Putamen (tissue), 1 donor: ENCODE measurements at places on chromosomes 13 and 19.

GRCh38 chr13:24854311-24854710 is 90.3 kb downstream of the RNF17 start:
- DNase-seq, result no peak

GRCh38 chr13:113666951-113667701 is at the start of gene GRK1:
Gene GRK1 (plus strand): TSS chr13:113667219. CDS start chr13:113667387, 168 bp downstream.
- no peak for DNase-seq

GRCh38 chr13:25847145-25847544 is 204.7 kb downstream of the SHISA2 start:
- DNase-seq, result no peak

- no peak for DNase-seq
Measured at GRCh38 chr13:111247552-111247951, 72.9 kb upstream of the TEX29 start.

DNA sequence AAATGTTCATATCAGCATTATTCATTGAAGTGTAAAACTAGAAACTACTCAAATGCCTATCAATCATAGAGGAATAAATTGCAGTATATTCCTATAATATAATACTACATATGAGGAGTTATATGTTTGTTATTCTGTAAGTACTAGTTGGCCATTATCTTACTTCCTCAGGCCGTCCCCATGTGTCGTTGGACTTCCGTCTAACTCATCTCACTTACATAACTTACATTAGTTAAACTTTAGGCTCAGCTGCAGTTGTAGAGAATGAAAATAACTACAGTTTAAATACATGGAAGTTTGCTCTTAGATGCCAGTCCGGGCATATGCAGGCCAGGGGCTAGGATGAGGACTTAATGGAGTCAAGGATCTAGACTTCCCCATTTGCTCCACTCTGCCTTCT is 8.6 kb upstream of the EPSTI1 start:
- DNase-seq, result no peak

GRCh38 chr19:18761531-18762110 is 29.5 kb downstream of the COMP start:
- no peak for DNase-seq

DNA sequence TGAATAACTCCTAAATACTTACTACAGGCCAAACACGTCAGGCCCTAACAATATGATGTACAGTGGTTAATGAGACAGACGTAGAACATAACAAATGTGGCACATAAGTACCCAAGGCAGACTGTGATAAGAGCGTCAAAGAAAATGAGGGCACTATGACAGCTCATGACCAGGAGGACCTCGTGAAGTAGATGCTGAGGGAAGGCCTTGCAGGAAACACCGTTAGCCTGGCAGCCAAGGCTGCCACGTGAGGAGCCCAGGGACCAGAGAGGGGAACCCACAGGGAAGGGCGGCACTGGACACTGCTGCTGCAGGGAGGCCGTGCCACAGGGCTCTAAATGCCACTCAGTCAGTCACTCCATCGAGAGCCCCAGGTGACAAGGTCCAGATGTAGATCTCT is 5.7 kb downstream of the TUBGCP3 start:
- DNase-seq, result no peak

- no peak for DNase-seq
Measured at GRCh38 chr13:24627090-24627714, 53.0 kb upstream of the ATP12A start.

DNA sequence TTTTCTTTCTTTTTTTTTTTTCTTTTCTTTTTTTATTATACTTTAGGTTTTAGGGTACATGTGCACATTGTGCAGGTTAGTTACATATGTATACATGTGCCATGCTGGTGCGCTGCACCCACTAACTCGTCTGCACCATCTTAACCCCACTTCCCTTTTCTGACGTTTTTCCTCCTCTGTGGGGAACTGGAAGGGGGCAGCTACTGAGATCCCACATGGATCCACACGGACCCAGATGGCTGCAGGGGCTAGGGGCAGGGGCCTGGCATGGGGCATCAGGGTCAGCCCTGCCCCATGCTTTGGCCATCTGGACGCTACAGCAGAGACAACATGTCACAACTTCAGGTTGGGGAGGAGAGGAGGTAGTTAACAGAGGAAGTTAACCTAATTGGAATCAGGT is 54.3 kb downstream of the RUBCNL start:
- no peak for DNase-seq

DNA sequence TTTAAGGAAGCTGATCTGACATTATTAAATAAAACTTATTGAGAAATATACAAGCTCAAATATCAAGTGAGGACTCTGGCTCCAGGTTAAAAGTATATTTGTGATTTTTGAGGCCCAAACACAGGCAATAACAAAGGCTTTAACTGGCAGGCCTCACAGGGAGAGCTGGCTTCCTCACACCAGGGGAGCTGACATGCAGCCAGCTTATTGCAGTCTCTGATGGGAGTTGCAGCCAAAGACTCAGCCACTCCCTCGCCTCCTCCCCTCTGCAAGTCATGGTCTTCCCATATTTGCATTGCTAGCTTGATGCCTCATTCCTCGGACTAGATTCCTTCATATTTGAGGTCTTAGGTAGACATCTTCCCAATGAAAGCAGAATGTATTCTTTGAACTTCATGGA is 647.1 kb upstream of the SLITRK6 start:
- DNase-seq, result no peak

DNA sequence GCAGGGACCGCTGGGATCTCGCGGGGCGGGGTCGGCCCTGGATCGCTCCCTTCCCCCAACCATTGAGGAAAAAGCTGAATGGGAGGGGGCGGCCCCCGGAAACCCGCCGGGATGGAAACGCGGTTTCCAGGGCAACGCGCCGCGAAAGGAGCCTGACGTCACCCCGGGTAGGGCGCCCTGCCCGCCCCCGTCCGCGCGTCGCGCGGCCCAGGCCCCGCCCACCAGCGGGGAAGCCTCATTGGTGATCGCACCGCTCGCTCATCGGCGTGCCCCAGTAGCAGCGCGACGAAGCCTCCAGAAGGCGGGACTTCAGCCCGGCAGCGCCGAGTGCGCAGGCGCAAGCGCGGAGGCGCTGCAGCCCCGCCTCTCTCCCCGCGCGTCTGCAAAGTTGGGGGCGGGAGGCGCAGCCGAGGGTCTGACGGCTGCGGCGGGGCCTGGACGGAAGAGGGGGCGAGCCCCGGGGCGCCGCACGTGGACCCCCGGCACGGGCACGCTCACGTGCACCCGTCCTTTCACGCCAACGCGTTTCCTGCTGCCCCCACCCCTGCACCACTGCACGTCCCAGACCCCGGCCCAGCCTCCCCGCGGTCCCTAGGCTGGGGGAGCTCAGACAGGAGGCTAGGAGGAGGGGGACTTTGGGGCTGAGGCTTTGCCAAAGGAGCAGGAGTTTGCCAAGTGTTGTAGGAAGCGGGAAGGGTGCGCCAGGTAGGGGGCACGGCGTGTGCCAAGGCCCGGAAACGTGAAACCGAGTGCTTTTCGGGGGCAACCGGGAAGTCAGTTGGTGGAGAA is 8.2 kb upstream of the CIRBP start:
- peak; percentile 95 for DNase-seq

DNA sequence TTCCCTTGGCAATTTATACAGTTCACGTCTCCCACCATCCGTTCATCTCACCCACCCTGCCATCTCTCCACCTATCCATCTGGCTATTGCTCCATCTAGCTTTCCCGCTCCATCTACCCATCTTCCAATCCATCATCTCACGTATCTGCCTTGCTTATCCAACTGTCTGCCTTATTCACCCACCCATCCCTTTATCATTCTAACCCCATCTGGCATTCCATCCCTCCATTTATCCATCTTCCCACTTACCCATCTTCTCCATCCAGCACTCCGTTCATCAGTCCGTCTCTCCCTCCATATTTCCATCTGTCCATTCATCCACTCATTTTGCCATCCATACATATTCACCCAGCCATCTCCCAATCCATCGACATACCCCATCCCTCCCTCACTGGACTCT is 10.0 kb downstream of the RPS16 start:
- DNase-seq, result no peak
